AG04450 (cell line): ENCODE measurements at places on chromosomes 12 and 14.

GRCh38 chr12:104494793-104495158 lies 38.0 kb downstream of the CHST11 start:
- DNase-seq = no peak

DNA sequence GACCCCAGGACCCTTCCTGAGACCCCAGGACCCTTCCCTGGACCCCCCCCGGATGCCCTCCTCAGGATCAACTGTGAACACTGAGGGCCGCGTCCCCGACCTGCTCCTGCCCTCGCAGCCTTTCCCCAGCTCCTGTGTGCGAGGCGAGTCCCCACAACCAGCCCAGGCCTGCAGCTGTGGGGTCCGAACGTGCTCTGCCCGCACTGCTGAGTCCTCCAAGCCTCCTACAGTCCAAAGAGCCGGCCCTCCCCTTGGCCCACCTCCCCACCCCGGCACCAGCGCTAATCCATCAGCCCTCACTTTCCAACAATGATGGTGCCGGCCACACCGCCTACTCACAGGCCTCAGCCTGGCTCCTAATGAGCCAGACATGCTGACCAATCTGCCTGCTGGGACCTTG lies 26.2 kb upstream of the ANKLE2 start:
- DNase-seq = no peak

DNA sequence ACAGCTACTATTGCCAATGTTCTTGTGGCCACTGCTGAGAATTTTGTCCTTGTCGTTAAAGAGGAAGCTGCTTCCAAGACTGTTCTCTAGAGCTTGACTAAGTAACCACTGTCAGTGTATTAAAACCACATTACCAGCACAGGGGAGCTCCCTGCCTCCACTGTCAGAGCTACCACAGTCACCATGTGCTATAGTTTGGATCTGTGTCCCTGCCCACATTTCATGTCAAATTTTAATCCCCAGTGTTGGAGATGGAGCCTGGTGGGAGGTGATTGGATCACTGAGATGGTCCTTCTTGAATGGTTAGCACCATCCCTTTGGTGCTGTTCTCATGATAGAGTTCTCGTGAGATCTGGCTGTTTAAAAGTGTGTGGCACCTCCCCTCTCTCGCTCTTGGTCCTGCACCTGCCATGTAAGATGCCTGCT lies 23.2 kb upstream of the RAP1B start:
- DNase-seq = no peak

DNA sequence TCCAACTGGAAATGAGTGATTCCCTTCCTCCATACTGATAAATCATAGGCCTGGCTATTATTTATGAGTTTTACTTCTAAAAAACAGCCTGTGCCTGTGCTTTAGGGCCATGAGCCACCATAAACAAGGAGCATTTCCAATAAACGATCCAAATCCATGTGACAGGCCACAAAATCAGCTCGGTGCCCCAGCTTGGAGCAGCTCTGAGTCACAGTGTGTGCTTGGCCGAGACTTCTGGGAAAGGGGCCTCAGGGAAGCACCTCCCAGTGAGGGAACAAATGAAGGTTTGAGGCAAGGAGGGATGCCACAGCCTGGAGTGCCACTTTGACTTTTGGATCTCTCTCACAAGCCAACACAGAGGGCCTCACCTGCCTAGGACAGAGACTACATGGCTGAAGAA lies 190.4 kb downstream of the NTF3 start:
- DNase-seq = no peak

DNA sequence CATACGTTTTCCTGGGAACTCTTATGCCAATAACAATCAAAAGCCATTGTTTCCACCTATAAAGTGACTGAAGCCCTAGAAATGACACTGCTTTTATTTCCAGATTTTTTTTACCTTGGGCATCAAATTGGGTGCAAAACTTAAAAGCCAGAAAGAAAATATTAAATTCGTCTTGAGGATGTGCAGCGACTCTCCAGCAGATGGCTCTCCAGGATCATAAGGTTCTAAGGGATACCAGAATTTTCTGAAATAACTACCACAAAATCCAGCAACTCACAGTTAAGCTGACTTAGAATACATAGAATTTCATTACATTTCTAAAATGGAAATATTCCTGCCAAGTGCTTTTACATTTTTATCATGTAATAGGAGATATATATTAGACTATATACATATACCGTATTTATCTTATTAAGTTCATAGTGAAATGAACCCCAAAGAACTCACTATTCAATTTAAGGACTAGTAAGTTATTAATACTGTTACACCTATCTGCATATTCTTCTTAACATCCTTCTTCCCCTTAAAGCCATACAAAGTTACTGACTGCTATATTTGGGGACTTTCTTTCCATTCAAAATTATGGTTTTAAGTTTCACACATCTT lies 44.0 kb downstream of the ARMH4 start:
- peak; percentile 46 for DNase-seq

DNA sequence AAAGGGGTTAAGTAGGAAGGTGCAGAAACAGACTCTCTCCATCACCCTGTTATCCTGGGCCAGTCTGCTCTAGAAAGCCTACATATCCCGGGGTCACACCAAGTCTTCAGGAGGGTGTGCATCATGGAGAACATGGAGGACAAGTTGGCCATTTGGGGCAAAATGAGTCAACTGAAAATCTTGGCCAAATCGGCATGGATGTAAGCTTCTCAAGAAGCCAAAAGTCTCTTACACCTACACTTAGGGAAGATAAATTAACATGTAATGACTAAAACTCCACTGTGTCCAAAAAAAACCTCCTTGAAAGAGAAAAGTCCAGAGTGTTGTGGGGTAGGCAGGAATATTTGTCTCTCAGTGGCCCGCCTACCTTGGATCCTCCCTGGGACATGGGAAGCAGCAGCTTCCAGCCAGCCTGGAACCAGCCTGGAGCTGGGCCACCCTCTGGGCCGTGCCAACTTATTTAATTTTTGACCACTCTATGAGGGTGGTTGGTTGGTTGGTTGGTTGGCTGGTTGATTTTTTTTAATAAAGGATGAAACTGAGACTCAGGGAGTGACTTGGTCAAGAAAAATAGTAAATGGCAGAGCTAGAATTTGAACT lies 17.9 kb upstream of the TC2N start:
- DNase-seq = no peak

GRCh38 chr12:22039361-22039760 lies 6.7 kb upstream of the CMAS start:
- DNase-seq = no peak

DNA sequence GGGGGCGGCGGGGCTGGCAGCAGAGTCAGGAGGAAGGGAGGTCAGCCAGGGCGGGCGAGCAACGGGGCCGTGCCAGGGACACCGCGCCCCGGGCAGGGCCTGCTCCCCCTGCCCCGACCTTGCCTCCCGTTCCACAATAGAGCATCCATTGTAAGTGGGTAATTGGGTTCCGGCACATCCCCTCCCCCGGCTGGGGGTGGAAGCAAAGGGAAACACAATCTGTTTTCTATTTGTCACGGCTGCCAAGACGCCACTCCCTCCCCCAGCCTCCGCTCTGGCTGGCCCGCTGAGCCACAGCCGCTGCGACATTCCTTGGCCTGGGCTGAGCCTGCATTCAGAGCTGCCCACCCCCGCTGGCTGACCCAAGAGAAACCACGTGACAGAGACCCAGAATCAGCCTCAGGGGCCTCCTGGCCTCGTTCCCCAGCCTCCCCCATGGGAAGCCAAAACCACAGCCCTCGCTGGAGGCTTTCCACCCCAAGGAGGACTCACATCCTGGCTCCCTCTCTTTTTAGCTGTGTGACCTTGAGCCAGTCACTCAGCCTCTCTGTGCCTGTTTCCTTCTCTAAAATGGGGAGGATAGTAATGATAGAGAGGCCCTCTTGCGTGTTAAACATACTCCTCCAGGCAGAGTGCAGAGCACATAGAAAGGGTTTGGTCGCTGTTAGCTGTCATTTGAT lies 117.6 kb downstream of the SCARB1 start:
- no peak for DNase-seq

DNA sequence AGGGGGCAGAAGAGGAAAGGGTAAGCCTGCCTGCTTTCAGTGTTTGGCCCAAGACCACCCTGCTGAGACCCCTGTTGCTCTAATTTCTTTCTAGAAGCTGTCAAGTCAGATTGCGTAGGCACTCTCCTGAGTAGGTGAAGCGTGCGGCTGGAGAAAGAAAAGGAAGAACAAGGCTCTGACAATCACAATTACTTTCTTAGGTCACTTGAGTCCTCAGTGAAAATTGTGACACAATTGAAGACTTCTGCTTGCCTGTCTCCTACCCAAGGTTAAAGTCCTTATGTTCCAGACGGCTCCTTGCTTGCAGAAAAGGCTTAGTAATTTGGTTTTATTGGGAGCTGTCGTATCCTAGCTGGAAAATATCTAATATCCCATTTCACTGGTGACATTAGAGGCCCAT lies 721 bp upstream of the CTSG start:
- no peak for DNase-seq

DNA sequence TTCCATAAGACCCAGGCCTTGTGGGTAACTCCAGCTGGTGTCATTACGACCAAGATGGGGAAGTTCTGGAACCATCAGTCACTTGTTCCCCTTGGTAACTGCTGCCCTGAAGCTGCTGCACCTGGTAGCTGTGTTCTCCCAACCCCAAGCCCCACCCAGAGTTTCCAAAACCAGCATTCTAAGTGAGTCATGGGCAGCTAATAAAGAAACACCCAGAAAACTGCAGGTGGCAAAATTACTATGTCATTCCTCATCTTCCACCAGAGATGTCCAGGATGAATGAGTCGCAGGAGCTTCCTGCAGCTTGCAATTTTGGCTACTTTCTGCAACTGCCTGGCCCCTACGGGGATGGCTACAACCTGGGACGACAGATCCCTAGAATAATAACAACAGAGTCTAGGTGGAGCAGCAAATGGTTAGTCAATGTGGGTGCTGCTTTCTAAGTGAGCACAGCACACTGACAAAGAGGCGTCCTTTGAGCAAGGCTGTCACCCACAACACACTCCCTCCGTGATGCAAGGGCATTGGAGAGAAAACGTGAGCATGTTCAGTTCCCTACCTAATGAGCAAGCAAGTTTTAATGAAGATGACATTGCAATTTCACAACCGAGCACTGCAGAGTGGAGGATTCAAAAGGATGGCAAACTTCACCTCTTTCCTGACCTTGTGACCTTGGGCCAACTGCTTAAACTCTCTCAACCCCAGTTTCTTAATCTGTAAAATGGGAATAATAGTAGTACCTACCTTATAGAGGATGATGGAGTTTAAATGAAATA lies 301.4 kb upstream of the NOS1 start:
- no peak for DNase-seq

DNA sequence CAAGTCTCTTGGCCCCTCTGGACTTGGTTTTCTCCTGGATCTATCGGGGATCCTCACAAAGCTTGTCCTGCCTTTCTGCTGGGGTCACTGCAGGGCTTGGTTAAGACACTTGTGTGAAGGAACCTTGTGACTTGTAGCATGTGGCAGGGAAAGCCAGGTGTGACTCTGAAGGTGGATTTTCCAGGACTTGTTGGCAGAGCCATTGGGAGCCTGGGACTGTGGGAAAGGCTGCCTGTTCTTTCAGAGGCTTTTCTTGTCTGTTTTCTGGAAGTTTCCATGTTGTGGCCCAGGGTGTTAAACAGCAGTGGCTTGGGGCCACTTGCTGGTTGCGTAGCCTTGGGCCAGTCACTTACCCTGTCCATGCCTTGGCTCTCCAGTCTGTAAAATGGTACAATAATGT lies 12.6 kb downstream of the KMT5A start:
- no peak for DNase-seq

DNA sequence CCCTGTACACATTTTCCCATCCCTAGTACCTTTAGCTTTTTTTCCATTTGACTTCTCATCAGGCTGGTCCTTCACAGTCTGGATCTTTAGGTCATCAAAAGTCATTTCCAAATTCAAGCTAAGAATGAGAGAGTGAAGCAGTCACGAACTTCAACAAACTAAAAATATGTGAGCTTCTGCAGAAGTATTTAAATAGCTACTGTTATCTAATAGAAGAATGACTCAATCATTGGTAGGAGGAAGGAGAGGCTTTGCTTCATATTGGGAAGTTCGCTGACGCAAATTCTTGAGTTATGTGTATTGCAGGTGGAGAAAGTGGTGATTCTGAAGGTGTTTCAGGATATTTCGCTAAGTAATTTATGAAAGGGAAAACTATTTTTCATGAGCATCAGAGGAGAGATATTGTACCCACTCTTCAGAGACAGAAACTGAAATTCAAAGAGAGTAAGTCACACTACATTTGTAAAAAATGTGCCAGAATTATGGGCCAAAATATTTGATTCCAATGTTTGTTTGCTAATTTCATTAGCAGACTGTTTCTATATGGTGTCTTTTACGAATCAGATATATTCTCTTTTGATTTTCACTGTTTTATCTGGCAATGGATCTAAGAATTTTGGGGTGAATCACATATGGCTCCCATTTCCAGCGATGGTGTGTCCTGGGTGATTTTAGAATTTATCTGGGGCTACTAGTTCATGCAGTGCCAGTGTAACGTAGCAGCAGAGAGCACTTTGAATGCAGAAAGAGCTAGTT lies at the start of gene OLR1:
Gene OLR1, minus strand, starts transcription at position 160 of the 756 bp plus-strand sequence. Its CDS starts 55 bp downstream, at position 105.
- no peak for DNase-seq

DNA sequence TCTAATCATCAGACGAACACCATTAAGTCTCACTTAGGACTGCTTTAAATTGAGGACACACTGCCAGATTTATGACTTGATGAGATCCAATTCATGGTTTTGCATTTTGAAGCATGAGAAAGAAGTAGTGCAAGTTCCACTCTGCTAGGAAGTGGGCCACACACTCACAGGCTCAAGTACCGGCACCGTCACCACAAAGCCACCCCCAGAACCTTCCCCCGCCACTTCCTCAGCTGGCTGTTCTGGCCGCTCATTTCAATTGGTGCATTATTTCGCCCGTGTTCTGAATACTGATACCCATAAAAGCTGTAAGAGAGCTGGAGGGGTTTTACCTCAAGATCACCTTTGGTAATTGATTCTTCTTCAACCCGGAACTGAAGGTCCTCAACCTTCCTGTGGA lies 70.1 kb downstream of the CLIP1 start:
- DNase-seq = no peak

GRCh38 chr12:8064131-8064530 lies 2.0 kb downstream of the C3AR1 start:
- DNase-seq = no peak

GRCh38 chr14:52077256-52077979 lies 8.6 kb upstream of the NID2 start:
- no peak for DNase-seq

GRCh38 chr12:22653791-22654190 lies 28.8 kb downstream of the ETNK1 start:
- no peak for DNase-seq
